ENCODE measurements at places on chromosomes 6 and 20. TPM values are rescaled to one million over a fixed set of nuclear protein-coding genes. Genes with fewer than 3 reads are reported as not detected.

The GSTA2 gene
- total RNA-seq = not detected

GRCh38 chr6:143191361-143191760 lies 130.7 kb downstream of the AIG1 start:
- no peak for DNase-seq

DNA sequence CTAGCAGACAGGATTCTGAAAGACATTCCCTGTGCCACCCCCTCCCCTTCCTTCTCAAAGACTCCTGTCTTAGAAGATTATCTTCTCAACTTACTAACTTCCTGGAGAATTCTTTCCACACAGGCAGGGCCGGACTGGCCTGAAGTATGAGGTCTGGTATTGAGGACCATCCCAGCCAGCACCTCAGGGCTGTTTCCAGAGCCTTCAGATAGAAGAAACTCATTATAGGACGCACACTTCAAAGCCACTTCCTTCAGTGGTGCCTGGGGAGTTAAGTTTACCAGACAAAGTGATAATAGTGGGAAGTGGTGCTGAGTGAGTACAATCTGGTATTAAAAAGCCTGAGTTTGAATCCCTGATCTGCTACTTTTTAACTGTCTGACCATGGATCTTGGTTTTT lies 15.6 kb downstream of the KCNS1 start:
- DNase-seq = no peak

The RTN4IP1 gene
- total RNA-seq = 2.5 TPM

DNA sequence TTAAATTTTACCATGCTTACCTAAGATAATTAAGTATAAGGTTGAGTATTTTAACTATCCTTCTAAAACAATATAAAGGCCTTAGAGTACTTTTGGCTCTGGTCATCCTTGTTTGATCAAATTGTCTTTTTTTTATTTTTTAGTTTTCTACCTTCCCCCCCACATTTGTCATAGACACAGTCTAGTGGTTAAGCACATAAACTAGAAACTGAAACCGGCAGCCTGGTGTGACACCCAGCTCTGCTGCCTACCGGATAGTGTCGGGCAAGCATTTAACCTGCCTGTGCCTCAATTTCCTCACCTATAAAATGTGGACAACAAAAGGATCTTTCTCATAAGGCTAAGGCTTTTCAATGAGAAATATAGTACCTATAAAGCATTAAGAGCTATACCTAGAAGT lies 21.6 kb upstream of the TULP4 start:
- DNase-seq = no peak

The EFCAB8 gene
- under 0.01 TPM for total RNA-seq

DNA sequence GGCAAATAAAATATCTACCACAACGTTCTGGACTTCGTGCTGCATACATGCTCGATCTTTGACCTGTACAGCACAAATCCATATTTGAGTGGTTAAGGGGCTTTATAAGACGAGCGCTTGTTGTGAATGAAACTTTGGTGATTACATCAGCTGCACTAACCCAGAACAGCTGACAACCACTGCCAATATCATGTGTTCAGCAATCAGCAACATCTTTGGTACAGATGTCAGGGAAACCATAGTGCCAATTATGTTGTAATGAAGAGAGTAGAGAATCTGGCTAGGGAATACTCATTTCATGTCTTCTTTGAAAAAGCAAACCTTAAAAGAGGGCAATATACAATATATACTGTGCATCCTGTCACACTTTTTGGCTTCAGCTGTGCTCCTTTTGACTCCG lies 188.6 kb upstream of the NT5E start:
- DNase-seq = no peak

- DNase-seq = no peak
Observed at GRCh38 chr6:8530785-8531435, 95.6 kb upstream of the SLC35B3 start.

GRCh38 chr20:4154958-4155411 lies 139.6 kb upstream of the RNF24 start:
- DNase-seq = no peak

DNA sequence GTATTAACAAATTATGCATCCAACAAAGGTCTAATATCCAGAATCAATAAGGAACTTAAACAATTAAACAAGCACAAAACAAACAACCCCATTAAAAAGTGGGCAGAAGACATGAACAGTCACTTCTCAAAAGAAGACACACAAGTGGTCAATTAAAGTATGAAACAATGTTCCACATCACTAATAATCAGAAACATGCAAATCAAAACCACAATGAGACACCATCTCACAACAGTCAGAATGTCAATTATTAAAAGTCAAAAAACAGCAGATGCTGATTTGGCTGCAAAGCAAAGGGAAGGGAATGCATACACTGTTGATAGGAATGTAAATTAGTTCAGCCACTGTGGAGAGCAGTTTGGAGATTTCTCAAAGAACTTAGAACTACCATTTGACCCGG lies 129.3 kb downstream of the PFDN4 start:
- no peak for DNase-seq

GRCh38 chr6:20850686-20851416 lies 316.6 kb downstream of the CDKAL1 start:
- DNase-seq = no peak

The SCGN gene
- under 0.01 TPM for total RNA-seq

DNA sequence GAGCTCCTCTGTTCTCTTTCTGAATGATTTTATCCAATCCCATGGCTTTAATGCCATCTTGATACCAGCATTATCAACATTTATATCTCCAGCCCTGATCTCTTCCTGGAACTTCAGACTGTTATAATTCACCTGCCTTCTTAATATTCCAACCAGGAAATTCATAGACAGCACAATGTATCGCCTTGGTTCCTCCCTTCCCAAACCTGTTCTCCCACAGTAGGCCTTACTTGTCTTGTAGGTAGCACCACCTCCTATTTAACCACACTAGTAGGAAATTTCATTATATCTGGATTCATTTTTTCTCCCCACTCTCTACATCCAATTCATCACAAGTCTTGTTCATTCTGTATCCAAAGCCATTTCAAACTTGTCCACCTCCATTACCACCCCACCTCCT lies 106.3 kb upstream of the SHLD1 start:
- DNase-seq = no peak

GRCh38 chr6:122014961-122015360 lies 384.5 kb upstream of the HSF2 start:
- DNase-seq = no peak

DNA sequence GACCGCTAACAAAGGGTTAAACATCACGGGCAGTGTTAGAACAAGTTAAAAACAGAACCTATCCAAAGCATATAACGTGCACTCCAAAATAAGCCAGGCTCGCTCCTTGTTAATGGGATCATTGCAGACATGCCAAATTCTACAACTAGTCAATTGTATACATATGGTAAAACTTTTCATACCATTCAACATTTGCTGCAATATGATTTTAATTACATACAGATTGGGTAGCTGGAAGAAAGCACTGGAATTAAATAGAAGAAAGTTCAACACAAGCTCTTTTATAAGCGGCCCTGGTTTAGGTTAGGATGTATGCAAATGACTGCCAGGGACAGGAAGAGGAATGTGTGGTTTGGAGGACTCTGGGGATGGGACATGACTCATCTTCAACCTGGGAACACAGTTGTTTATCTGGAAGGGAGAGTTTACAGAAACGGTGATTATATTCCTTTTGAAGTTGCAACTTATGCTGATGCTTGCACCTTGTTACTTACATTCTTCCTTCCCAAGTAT lies 62.5 kb upstream of the TIAM2 start:
- DNase-seq = peak; percentile 45

The PTCRA gene
- total RNA-seq = not detected

The TBC1D20 gene
- total RNA-seq = 15.8 TPM

- no peak for DNase-seq
Observed at GRCh38 chr6:83873869-83874268, 14.4 kb downstream of the CYB5R4 start.

DNA sequence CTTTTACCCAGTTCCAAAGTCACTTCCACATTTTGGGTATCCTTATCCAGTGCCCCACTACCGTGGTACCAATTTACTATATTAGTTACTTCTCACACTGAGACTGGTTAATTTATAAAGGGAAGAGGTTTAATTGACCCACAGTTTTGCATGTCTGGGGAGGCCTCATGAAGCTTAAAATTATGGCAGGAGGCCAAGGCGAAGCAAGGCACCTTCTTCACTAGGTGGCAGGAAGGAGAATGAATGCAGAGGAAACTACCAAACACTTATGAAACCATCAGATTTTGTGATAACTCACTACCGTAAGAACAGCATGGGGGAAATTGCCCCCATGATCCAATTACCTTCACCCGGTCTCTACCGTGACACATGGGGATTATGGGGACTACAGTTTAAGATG lies 106.7 kb upstream of the SAMD5 start:
- DNase-seq = no peak

The LINC00237 gene
- total RNA-seq = under 0.01 TPM

GRCh38 chr20:63090682-63091571 lies 84.2 kb upstream of the BHLHE23 start:
- no peak for DNase-seq

DNA sequence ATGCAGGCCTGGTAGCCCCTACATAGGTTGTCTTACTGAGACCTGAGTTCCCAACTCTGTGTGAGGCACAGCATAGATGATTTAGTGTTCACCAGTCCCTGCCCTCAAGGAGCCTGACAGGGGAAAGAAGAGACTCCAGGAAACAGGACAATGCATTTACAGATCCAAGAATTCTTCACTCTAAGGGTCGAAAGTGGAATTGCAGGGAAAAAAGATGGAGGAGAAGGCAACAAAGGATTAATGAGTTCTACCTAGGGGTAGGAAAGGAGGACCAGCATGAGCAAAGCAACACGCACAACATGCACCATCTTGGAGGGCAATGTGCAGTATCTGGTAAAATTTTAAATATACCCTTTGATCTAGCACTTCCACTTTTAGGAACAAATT lies 5.9 kb downstream of the SPAG4 start:
- DNase-seq = no peak

GRCh38 chr6:5025911-5026819 lies 22.3 kb upstream of the RPP40 start:
- DNase-seq = peak; percentile 41

DNA sequence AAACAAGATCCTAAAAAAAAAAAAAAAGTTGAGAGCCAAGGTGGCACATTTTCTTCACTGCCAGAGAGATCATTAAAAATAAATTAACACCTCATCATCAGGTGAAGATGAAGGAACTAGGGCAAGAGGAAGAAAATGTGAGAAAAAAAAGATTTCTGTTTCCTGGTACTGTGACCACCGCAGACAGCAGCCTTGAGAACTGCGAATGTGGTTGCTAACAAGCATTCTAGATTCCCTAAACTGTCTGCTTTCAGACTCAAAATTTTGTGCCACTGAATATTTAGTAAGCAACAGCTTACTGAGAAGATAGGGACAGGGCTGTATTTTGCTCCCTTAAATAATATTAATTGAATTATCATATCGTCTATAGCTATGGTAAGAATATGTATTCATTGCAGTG lies 24.1 kb upstream of the MBOAT1 start:
- DNase-seq = no peak

DNA sequence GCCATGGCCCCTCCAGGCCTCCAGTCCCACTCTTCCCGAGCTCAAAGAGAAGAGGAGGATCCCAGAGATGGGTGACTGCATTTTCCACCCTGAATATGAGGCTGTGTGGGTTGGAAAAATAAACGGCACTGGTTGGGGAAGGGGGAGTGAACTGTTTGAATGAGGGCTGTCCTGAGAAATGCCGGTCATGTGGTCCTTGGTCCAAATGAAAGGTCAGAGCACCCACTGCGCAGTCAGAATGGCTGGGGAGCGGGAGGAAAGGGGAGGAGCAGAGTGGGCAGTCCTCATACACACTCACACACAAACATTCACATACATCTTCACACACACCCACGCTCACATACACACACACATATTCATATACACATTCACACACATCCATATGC lies 83.1 kb downstream of the MRPL14 start:
- no peak for DNase-seq

DNA sequence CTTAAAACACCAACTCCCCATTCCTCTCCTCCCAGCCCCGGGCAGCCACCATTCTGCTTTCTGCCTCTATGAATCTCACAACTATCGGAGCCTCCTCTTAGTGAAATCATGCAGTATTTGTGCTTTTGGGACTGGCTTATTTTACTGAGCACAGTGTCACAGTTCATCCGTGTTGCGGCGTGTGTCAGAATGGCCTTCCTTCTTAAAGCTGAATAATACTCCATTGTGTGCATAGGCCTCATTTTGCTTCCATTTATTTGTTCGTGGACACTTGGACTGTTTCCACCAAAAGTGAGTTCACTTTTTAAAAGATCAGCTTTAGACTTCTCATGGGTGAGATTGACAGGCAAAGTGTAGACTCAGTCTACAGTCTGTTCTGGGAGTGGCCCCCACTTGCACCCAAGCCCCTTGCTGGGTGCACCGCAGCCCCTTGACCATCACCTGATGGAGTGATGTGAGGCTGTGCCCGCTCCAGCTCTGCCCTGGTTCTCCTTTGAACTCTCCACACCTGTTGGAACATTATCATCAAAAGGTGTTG lies 12.6 kb downstream of the DUSP22 start:
- DNase-seq = no peak

The CEP85L gene
- total RNA-seq = 11.5 TPM

DNA sequence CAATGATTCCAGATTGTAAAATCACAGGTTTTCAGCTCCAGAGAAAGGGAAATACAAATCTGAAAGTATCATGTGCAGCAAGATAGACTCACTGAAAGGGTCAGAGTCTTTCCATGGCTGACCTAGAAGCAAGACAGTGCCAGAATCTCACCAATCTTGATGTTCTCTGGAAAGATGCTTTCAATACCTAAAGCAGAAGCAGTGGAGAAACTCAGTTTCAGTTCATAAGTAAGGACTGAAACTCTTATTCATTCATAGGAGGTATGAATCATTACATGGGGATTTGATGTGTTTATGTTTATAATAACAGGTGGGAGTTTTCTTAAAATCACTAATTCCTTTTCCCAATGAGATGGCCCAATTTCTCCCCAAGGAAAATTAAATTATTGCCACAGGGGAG lies 42.5 kb downstream of the SLC2A12 start:
- DNase-seq = no peak

DNA sequence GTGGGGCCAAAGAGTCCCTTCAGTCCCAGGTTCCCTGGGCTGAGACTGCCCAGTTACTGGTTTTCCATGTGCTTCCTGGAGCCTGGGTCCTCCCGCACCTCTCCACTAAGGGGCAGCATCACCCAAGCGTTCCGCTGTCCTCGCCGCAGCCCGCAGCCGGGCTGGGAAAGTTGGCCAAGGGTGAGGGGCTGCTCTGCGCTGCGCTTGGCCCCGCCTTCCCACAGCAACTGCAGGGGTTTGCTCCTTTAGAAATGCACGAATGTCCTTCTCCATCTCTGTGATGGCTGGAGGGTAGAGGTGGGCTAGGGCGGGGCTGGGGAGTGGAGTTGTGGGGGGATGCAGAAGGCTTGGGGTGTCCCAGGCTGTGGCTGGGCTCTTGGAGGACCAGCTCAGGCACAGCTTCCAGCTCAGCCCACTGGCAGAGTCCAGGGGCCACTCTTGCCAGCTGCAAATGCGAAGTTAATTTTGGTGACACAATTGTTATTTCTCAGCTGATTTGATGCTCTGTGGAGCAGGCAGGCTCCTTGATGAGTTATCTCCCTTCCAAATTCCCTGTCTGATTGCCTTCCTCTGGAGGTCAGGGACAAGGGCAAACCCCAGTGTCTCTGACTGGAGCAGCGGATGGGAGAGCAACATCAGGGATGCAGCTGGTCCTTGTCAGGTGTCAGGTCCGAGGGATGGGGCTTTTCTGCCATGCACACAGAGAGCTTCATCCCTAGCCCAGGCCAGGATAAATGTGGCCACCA lies 63.2 kb downstream of the NOL4L start:
- DNase-seq = peak; percentile 65
